ENCODE measurements at places on chromosomes 4 and X. TPM values are rescaled to one million over a fixed set of nuclear protein-coding genes. Genes with fewer than 3 reads are reported as not detected.

ATP1B4 gene
- not detected for total RNA-seq

WDFY3 gene
- 1.4 TPM for total RNA-seq

GC gene
- total RNA-seq = not detected

SMIM10L2A gene
- total RNA-seq = 0.33 TPM

PPP2R2C gene
- not detected for total RNA-seq

HTR2C gene
- total RNA-seq = not detected

ALB gene
- total RNA-seq = not detected

ATOH1 gene
- total RNA-seq = not detected

UGT2B15 gene
- total RNA-seq = not detected

DNA sequence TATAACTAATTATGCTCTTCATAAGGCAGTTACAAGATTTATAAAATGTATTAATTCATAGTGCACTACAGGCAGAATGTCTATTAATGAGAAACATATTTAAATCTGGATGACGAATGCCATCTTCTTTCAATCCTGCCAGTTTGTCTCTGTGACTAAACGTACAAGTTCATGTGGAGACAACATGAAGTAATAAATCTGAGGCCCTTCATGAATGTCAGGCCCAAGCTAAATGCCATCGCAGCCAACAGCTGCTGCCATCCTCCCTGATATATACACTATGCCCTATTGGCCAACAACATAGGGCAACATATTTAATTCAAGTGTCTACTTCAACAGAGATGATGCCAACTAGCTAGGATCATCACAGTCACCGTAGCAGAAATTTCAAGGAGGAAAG, 43.7 kb downstream of the TSPAN5 start:
- peaks cover 10% of the 10 kb centered on the region for H3K4me1 ChIP-seq
- DNase-seq = no peak
- H3K27ac ChIP-seq = no peak overlapping the region
- no peaks in the 10 kb centered on the region for H3K36me3 ChIP-seq
- H3K27me3 ChIP-seq = no peaks in the 10 kb centered on the region
- no peak overlapping the region for H3K4me3 ChIP-seq

DNA sequence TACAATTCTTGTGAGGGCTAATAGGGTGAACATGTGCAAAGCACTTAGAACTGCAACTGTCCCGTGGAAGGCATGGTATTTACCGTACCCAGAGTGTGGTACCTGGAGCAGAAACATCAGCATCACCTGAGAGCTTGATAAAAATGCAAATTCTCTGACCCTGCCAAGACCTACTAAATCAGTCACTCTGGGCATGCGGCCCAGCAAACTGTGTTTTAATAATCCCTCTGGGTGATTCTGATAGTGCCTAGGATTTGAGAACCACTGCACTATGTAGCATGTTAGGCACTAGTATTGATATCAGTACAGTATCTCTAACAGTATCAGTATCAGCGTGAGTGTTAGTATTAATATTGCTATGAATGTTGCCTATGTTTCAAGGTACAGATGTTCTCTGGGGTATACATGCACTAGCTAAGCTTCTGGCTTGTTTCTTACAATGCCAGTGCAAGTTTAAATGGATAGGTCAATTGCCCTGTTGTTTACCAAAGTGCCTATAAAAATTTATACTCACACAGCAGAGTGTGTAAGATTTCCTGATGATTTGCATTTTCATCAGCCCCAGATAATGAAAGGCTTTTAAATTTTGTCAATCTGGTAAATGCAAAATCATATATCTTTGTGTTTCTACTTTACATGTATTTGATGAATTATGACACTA, 354.0 kb downstream of the HS3ST1 start:
- no peaks in the 10 kb centered on the region for H3K27me3 ChIP-seq
- H3K4me3 ChIP-seq = no peak overlapping the region
- no peaks in the 10 kb centered on the region for H3K4me1 ChIP-seq
- H3K36me3 ChIP-seq = no peaks in the 10 kb centered on the region
- no peak for DNase-seq

GRCh38 chr4:121950212-121950679, 1.6 kb downstream of the TRPC3 start:
- peaks cover 15% of the 10 kb centered on the region for H3K4me1 ChIP-seq
- H3K36me3 ChIP-seq = no peaks in the 10 kb centered on the region
- H3K27ac ChIP-seq = no peak overlapping the region
- H3K27me3 ChIP-seq = peaks cover 48% of the 10 kb centered on the region

- H3K4me1 ChIP-seq = no peaks in the 10 kb centered on the region
- H3K36me3 ChIP-seq = no peaks in the 10 kb centered on the region
- no peaks in the 10 kb centered on the region for H3K27me3 ChIP-seq
Observed at GRCh38 chr4:165060938-165061337, 7.3 kb downstream of the TRIM75 start.

DNA sequence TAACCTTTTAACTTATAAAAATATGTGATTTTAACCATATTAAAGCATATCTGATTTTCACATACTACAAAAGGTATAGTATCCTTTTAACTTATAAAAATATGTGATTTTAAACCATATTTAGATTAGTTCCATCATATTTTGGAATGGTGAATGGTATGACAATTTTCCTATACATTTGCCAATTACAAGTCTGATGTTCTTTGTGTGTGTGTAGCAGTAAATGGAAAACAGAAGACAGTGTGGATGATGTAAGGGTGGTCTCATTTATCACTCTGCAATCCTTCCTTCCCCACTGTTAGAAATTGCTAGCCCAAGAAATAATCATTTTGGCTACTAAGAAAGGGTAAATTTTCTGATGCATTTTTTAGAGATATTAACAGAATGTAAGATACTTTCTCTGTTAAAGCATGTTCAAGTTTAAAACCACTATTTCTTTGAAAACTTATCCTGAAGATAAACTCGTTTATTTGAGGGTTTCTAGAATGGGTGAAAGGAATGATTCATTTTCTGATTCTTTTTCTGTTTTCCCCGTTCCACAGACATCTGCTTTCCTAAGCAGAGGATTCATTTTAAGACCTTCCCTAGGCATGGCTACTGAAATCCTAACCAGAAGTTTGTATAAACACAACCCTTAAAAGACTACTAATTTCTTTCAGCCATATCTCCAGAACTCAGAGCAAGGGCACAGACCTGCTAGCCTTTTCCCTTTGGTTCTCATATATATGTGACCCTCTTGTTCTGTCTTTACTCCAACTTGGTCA, 21.0 kb downstream of the NUDT6 start:
- no peak overlapping the region for H3K4me3 ChIP-seq
- peaks cover 2% of the 10 kb centered on the region for H3K4me1 ChIP-seq
- H3K36me3 ChIP-seq = peaks cover 5% of the 10 kb centered on the region
- no peaks in the 10 kb centered on the region for H3K27me3 ChIP-seq
- no peak for DNase-seq

DNA sequence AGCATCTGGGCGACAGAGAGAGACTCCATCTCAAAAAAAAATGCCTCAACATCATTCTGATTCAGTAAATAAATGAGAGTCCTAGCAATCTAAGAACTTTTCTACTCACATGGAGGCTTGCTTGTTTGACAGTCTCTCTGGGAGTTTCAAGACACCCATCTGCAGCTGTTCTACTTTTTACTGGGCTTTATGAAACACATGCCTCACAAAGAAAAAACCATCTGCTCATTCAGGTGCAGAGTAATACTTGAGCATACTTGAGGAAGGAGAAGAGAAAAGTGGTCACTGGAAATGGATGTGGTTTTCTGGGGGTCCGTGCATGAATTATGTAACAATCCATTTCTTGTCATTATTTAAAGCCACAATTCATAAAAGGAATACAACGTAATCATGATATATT, 87.1 kb upstream of the DDX53 start:
- H3K4me3 ChIP-seq = no peak overlapping the region
- no peak overlapping the region for H3K27ac ChIP-seq
- no peak for DNase-seq
- no peaks in the 10 kb centered on the region for H3K4me1 ChIP-seq

GRCh38 chrX:6980981-6981380, 166.5 kb upstream of the STS start:
- DNase-seq = no peak
- H3K4me3 ChIP-seq = no peak overlapping the region
- no peak overlapping the region for H3K27ac ChIP-seq
- H3K27me3 ChIP-seq = no peaks in the 10 kb centered on the region
- H3K4me1 ChIP-seq = no peaks in the 10 kb centered on the region

- DNase-seq = no peak
- no peak overlapping the region for H3K4me3 ChIP-seq
- H3K4me1 ChIP-seq = no peaks in the 10 kb centered on the region
- H3K27ac ChIP-seq = no peak overlapping the region
Observed at GRCh38 chrX:85859426-85859825, 187.9 kb downstream of the CHM start.

- no peak overlapping the region for H3K27ac ChIP-seq
- H3K27me3 ChIP-seq = no peaks in the 10 kb centered on the region
- no peak for DNase-seq
Observed at GRCh38 chr4:8086783-8087445, 71.7 kb downstream of the ABLIM2 start.

DNA sequence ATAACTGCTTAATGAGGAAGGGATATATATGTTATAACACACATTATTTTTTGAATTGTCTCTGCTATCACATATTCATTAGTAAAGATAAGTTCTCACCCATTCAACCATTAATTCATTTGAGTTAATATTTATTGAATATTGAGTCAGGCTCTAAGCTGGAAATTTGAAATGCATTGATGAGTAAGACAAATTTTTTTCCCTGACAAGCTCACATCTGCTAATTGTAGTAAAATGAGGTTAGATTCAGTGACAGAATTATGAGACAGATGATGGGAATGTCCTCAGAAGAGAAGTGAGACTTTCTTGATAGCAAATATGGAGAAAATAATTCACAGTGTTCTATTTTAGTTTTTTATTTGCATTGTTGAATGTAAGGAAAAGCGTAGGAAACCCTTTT, 194.3 kb downstream of the SLC4A4 start:
- no peak overlapping the region for H3K27ac ChIP-seq
- H3K27me3 ChIP-seq = no peaks in the 10 kb centered on the region
- no peak for DNase-seq
- no peaks in the 10 kb centered on the region for H3K36me3 ChIP-seq

DNA sequence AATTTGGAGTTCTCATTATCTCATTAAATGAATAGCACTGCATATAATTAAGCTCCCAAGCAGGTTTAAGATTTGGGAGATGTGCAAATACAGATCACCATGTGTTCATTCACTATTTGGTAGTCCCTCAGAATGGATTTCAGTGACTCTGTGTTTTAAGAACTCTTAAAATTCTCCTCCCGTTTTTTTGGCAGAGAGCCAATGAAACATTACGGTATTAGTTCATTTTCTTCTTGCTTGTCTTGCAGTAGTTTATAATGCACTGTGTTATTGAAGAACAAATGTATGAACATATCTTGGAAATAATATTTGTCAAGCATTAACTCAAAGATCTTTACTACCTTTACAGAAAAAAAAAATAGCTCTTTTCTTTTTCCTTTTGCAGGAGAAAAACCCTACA, 32.7 kb downstream of the KLF3 start:
- H3K27ac ChIP-seq = no peak overlapping the region
- DNase-seq = no peak
- H3K27me3 ChIP-seq = no peaks in the 10 kb centered on the region
- peaks cover 38% of the 10 kb centered on the region for H3K36me3 ChIP-seq

GRCh38 chrX:140389331-140389730, 115.5 kb downstream of the SOX3 start:
- no peaks in the 10 kb centered on the region for H3K36me3 ChIP-seq
- DNase-seq = no peak
- no peak overlapping the region for H3K27ac ChIP-seq
- no peak overlapping the region for H3K4me3 ChIP-seq
- H3K4me1 ChIP-seq = no peaks in the 10 kb centered on the region
- no peaks in the 10 kb centered on the region for H3K27me3 ChIP-seq

DNA sequence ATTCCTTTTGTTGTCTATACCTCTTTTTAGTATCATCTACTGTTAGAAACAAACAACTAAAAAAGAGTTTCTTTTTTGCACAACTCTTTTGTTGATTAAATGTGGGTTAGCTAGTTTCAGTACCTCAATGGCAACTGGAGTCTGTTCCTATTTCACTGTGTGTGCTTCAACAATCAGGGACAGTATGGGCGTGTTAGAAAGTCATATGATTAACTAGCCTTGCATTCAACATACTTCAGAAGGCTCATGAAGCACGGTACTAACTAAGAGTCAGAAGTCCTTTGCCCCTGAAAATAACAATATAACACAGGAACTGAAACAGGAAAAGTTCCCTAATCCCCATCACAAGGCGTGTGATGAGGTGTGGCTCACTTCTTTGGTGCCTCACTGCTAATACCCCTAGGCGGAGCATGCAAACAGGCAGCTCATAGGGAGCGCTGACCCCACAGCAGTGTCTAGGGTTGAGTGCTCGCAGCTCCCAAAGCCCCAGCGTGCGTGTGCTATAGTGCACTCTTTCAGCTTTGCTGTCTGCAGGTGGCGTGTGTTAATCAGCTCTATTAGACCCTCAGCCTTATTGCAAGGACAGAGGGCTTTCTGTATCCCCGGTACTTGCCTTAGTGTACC, 203.1 kb upstream of the NDST3 start:
- H3K4me1 ChIP-seq = no peaks in the 10 kb centered on the region
- H3K27ac ChIP-seq = no peak overlapping the region
- H3K36me3 ChIP-seq = no peaks in the 10 kb centered on the region
- no peaks in the 10 kb centered on the region for H3K27me3 ChIP-seq
- DNase-seq = no peak

GRCh38 chr4:130356873-130357272, 1260.9 kb downstream of the C4orf33 start:
- no peaks in the 10 kb centered on the region for H3K36me3 ChIP-seq
- no peak overlapping the region for H3K4me3 ChIP-seq
- no peaks in the 10 kb centered on the region for H3K4me1 ChIP-seq
- DNase-seq = no peak
- no peak overlapping the region for H3K27ac ChIP-seq

DNA sequence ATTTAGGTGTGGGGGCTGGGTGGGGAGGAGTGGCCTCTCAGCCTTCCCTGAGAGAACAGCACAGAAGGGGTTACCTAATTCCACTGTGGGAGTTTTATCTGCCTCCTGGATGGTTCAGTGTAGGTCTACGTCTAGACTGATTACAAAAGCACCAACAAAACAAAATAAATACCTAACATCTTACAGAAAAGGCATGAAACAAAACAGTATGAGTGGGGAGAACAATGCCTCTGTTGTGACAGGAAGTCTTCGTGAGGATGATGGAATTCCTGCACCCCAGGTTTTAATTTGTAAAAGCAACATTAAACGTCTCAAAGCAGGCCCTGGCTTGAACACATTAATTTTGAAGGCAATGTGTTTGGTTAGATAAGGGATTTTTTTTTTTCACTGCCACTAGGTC, 112.1 kb upstream of the GPC4 start:
- no peak overlapping the region for H3K4me3 ChIP-seq
- H3K4me1 ChIP-seq = no peaks in the 10 kb centered on the region
- H3K27me3 ChIP-seq = no peaks in the 10 kb centered on the region
- no peak overlapping the region for H3K27ac ChIP-seq
- H3K36me3 ChIP-seq = no peaks in the 10 kb centered on the region
- DNase-seq = no peak

GRCh38 chr4:182684796-182685195, 232.4 kb downstream of the DCTD start:
- H3K27me3 ChIP-seq = peaks cover 3% of the 10 kb centered on the region
- no peak for DNase-seq
- no peaks in the 10 kb centered on the region for H3K36me3 ChIP-seq
- H3K4me1 ChIP-seq = no peaks in the 10 kb centered on the region
- H3K27ac ChIP-seq = no peak overlapping the region
- H3K4me3 ChIP-seq = no peak overlapping the region

GRCh38 chr4:184898793-184899192, 73.0 kb upstream of the ACSL1 start:
- no peak overlapping the region for H3K27ac ChIP-seq
- no peaks in the 10 kb centered on the region for H3K36me3 ChIP-seq
- no peak for DNase-seq
- peaks cover 16% of the 10 kb centered on the region for H3K27me3 ChIP-seq

GRCh38 chrX:96447161-96447560, 237.5 kb upstream of the DIAPH2 start:
- no peaks in the 10 kb centered on the region for H3K4me1 ChIP-seq
- DNase-seq = no peak
- H3K36me3 ChIP-seq = no peaks in the 10 kb centered on the region
- no peaks in the 10 kb centered on the region for H3K27me3 ChIP-seq
- H3K4me3 ChIP-seq = no peak overlapping the region

Measured in activated CD4-positive, alpha-beta memory T cell treated with anti-CD3 and anti-CD28 coated beads, Interleukin-2, amount 10 ng/mL, durations not matched to agents 7 days and 5 days (primary cell).